ENCODE measurements at places on chromosomes 6 and 20.

GRCh38 chr20:10637563-10637962, 36.2 kb downstream of the JAG1 start:
- DNase-seq: no peak

GRCh38 chr6:15453186-15453585, 207.3 kb downstream of the JARID2 start:
- DNase-seq: no peak

- no peak for DNase-seq
Measured at GRCh38 chr6:87979737-87980136, 67.9 kb upstream of the SPACA1 start.

DNA sequence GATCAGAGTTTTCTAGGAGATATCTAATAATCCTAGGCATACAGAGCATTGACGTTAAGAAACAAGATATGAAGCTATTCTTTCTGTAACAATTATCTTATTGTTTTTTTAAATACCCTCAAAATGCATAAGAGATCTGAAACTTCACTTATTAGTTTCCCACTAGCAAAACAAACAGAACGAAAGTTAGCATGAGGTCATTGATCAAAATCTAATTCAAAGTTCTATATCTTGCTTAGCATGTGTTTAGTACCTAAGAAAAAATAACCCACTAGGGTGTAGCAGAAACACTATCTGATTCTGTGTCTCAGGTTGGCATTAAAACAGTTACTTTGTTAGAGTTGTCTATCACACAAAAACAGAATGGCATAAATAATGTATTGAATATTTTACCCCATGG, 1288.4 kb downstream of the EPHA7 start:
- DNase-seq: no peak

All from hematopoietic multipotent progenitor cell treated with erythropoietin and hydrocortisone succinate and interleukin-3 and kit ligand, for 4 days (in vitro differentiated cells).